Right ventricle myocardium superior (tissue), 1 donor: ENCODE measurements at places on chromosomes 1 and 21. TPM values are rescaled to one million over a fixed set of nuclear protein-coding genes. Genes with fewer than 3 reads are reported as not detected.

DNA sequence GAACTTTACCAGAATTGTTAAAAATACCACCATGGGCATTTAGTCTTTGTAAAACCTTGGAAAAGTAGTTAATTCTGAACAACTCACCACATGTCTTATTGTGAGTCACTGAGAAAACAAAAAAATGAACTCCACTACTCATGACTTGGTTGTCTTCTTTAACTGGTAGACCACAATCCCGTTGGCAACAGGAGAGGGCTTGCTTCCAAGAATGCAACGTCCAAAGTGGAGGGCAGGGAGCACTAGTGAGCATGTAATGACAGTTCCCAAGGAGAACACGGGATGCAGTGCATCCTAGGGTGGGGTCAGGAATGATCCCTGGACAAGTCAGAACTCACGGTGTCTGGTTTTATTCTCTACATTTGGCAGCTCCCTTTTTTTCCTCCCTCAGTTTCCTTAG is 15.2 kb upstream of the HMCN1 start:
- peak; percentile 39 for DNase-seq

- no peak for DNase-seq
These were observed 31.7 kb downstream of the ERICH3 start for GRCh38 chr1:74641876-74642275.

GRCh38 chr1:154626456-154627256 is 18.7 kb upstream of the ADAR start:
- no peak for DNase-seq

Gene PARP1
- 149 TPM for total RNA-seq
